OCI-M1 (cell line): ENCODE measurements at places on chromosomes 5 and 9.

GRCh38 chr9:119175581-119175980 lies 193.7 kb downstream of the BRINP1 start:
- DNase-seq, result no peak

DNA sequence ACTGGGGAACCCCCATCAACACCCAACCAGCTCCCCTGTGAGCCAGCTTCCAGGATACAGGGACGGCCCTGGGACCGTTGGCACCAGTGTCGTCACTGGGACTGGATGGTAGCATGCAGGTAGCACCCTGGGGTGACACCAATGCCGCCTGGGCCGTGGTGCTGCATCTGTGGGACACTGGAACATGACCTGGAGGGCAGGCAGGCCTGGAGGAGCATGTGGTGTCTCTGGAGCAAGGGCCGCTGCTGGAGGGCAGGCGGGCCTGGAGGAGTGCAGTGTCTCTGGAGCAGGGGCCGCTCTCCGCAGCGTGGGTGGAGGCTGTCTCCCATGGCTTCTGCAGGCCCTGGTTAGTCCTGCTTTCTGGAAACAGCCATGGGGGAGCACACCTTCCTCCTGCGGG lies 13.1 kb downstream of the LPCAT1 start:
- DNase-seq, result no peak

GRCh38 chr9:78533500-78533899 lies 236.6 kb downstream of the PSAT1 start:
- no peak for DNase-seq

- peak; percentile 32 for DNase-seq
Measured at GRCh38 chr5:126450346-126450745, 27.1 kb downstream of the GRAMD2B start.

- DNase-seq, result no peak
Measured at GRCh38 chr5:58740956-58741355, 158.1 kb downstream of the RAB3C start.

GRCh38 chr9:93268551-93269314 lies 84.8 kb downstream of the WNK2 start:
- no peak for DNase-seq

DNA sequence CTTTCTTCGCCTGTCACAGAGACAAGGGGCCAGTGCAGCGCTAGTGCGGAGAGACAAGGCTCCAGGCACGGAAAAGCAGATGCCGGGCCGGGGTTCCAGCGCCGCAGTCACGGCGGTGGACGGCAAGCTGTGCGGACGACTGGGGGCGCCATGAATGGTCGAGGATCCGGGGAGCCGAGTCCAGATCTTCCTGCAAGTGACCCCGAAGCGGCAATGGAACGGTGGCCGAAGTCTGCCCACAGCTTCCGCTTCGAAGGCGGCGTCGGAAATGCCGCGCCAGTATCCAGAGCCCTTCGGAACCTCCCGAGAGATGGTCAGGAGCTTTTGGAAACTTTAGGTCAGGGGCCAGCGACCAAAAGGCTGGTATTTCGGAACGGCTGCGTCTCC lies 601 bp upstream of the FAF2 start:
- DNase-seq, result no peak

DNA sequence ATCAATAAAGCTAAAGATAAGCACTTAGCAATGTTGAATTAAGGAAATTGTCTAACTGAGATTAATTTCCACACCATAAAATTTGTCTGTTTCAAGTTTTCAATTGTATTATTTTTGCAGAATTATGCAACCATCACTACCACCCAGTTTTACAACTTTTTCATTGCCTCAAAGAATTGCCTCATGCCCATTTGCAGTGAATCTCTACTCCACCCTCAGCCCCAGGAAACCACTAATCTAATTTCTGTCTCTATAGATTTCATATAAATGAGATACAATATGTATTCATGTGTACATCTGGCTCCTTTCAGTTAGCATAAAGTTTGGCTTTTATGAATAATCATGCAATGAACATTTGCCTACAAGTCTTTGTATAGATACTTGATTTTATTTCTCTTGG lies 72.9 kb downstream of the PTCD2 start:
- DNase-seq, result no peak

DNA sequence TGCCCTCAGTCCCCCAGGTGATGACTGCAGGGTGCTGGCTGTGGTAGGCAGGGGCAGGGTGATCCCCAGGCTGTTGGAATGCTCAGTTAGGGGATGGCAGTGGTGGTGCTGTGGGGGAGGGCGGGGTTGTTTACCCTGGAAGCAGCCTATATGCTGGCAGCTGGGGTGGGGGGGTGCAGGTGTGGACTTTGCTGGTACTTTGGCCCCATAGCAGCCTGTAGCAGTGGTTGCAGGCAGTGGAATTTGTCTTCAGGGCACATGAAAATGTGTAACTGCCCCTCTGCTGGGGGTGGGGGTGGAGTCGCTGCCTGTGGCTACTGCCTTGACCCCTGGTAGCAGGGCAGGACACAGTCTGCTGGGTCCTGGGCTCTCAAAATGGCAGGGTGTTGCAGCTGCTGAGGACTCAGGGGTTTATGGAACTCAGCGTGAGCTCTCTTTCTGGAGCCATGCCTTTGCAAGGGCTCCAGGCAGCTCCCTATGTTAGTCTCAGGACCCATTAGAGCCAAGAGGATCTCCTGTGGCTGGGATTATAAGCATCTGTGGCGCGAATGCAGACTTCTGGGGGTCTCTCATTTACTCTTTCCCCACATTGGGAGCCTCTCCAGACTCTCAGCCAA lies 65.0 kb downstream of the RMI1 start:
- no peak for DNase-seq

GRCh38 chr5:91179018-91179417 lies 204.1 kb downstream of the ARRDC3 start:
- no peak for DNase-seq

DNA sequence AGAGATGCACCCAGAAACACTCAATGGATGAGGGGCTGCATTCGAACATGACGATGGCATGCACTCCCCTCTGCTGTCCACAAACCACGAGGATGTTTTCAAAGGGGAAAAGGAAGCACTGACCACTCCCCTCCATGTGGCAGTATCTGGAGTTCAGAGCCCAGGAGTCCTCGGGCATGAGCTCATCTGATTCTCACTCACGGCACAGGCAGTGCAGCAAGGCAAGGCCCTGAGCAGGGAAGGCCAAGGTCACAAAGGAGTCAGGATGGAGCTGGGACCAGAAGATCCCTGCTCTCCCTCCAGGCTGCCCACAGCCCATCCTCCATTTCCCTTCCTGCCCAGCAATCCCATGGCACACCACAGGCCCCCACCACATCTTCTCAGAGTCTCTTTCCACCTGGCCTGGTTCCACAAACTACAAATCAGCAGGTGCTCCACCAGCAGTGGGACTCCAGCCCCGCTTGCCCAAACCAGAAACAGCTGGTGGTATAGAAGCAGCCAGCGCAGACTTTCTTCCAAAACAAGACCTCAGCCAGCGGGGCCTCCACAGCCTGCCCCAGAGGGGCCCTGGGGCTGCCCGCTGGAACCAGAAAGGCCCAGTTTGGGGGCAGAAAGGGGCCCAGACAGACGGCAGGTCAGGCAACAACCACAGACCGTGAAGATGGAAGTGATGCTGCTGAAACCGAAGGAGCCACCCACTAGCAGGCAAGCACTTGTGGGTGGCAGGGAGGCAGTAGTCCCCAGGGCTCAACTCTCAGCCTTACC lies 12.2 kb downstream of the TNIP1 start:
- DNase-seq, result no peak

DNA sequence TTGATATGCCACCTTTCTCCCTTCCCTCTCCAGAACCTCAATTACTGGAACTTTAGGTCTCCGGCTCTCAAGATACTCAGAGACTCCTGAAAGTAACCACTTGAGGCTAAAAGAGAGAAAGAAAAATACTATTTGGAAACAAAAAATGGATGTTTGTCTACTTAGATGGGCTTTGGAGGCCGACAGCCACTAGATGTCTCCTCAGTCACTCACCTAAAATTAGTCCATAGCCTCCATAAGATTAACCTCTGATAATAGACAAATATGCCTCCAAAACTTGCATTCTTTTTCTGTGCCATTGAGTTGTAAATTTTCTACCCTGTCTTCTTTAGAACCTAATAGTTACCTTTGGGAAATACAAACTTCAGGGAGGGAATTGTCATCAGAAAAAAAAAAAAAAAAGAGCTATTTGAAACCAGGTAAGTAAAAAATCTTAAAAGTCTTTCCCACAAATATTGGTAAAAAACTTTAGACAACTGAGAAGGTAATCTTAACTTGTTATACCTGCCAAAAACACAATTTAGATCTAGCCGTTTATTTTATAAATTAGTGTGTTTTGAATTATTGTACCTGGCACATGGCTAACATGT lies 11.2 kb upstream of the PCDH1 start:
- peak; percentile 49 for DNase-seq

GRCh38 chr5:97418462-97418861 lies 235.4 kb upstream of the RIOK2 start:
- no peak for DNase-seq

DNA sequence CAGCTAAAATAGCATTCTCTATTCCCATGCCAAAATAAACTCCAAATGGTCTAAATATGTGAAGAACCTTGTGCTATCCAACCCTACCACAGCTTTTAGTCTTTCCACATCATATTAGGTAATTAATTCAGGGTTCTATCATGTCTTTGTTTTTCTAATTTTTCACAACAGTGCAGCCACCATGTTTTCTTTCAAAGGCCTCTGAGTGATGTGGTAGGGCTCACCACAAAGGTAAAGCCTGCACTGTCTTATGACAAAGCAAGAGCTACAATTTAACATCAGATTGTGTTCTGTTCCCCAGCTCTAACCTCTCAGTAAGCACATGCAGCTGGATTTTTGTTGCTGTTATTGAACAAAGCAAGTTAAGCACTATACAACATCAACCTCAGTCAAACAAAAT lies 52.4 kb downstream of the MEF2C start:
- DNase-seq, result peak; percentile 29

DNA sequence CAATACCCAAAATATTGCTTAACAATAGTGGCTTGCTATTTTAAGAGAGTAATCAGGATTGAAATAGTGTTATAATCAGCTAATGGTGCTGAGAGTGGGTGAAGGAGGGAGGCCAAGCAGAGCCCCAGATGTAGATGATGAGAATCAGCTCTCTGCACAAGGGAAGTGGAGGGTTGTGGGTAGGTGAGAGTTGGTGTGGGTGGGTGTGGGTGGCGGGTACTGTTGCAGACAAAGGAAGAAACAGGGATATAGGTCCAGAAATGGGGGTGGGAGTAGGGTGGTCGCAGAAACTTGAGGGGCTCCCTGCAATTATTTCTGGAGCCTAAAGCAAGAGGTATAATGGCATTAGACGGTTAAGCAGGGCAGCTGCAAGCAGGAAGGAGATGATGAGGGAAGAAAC lies 7.4 kb upstream of the ADCY2 start:
- DNase-seq, result no peak

GRCh38 chr5:125180231-125180829 lies 433.9 kb upstream of the ZNF608 start:
- no peak for DNase-seq

- DNase-seq, result no peak
Measured at GRCh38 chr9:101427358-101427757, 8.2 kb downstream of the ALDOB start.

DNA sequence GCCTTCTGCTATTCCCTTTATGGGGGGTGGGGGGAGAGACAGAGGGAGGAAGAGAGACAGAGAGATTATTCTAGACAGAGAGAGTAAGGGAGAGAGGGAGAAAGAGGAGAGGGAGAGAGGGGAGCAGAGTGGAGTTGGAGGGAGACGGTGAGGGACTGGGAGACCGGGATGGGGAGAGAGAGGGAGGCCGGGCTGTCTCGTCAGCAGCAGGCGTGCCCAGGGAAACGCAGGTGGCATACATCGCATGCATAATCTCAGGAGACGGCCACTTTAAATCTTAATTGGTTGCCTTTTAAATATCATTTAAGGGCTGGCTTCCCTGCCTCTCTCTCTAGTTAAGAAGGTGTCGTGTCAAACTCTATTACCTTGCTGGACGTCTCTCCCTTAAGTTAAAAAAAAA lies 8.4 kb downstream of the IRX4 start:
- DNase-seq, result no peak

- DNase-seq, result peak; percentile 70
Measured at GRCh38 chr5:99176186-99176585, 247.4 kb upstream of the CHD1 start.

- DNase-seq, result no peak
Measured at GRCh38 chr5:6260846-6261245, 117.5 kb downstream of the MED10 start.

DNA sequence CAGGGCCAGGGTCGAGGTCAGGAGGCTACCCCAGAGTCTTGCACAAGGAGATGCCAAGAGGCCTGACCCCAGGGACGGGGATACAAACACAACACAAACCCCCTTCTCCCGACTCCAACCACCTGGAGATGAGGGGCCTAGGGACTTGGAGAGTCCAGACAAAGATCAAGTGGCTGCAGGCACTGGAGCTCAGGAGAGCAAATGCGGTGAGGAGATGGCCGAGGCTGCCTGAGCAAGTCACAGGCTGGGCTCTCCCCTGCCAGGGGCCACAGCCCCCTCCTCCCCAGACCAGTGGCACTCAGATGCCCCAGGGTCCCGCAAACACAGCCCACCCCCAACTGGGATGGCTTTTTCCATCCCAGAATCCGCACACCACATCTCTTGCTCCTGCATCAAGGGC lies 15.8 kb downstream of the SH3GLB2 start:
- DNase-seq, result no peak

DNA sequence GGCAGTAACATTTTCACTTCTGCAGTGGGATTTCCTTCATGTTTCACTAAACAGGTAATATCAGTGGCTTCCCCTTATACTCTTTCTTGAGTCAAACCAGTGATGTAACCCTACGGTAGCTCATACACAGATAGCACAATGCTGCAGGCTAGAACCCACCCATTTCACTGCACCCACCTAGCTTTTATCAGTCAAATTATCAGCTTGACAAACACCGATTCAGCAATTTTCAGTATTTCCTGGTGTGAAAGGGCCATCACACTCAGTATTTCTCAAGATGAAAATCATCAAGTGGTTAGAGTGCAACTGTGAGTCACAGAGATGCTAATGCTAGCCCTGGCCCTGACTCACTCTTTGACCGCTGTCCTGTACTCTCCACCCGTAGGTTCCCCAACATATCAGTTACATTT lies 242.3 kb upstream of the PTGER4 start:
- no peak for DNase-seq

GRCh38 chr5:178532236-178532635 lies 58.0 kb downstream of the COL23A1 start:
- DNase-seq, result no peak

DNA sequence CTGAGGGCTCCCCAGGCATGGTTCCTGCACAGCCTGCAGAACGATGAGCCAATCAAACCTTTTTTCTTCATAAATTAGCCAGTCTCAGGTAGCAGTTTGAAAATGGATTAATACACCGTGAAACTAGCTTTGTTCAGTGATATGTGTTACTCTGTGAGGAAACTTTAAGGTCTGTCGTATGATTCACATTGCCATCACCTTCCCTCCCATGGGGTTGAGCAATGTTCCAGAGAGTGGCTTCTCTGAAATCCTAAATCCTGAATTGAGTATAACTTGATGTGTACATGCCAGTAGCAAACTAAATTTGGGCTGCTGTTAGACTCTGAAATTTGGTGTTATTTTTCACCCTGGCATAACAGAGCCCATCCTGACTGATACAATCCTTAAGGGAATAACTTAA lies 866.4 kb upstream of the C9orf72 start:
- DNase-seq, result no peak
